ENCODE measurements at places on chromosomes 7 and 10.

DNA sequence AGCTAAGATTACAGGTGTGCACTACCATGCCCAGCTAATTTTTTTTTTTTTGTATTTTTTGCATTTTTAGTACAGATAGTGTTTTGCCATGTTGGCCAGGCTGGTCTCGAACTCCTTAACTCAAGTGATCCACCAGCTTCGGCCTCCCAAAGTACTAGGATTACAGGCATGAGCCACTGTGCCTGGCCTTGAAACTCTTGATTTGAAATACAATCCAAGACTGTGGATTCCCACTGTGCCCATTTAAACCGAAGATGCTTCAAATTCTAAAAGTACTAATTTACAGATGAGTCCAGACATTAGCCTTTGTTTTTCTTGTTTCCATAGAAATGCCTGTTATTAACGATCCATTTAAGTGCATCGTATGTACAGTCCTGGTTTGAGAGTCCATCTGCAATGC, 130.9 kb downstream of the CACNA2D1 start:
- no peak for DNase-seq

- DNase-seq = no peak
Measured at GRCh38 chr7:47378728-47379395, 203.0 kb downstream of the TNS3 start.

- no peak for DNase-seq
Measured at GRCh38 chr7:46290374-46291049, 369.4 kb upstream of the IGFBP3 start.

- DNase-seq = no peak
Measured at GRCh38 chr10:133079836-133080682, 7.7 kb upstream of the ADGRA1 start.

DNA sequence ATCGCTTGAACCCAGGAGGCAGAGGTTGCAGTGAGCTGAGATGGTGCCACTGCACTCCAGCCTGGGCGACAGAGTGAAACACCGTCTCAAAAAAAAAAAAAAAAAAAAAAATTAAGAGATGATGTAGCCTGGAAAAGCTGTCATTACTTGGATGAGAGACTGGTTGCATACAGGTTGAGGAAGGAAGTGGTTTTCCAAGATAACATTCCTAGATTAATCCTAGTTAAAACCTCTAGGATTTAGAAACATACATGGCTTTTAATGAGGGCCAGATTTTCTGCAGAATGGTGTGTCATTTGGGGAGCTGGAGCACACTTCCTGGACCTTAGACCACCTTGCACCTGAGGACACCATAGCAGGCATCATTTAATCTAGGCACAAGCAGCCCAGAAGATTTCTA, 17.8 kb downstream of the VWA2 start:
- no peak for DNase-seq

- DNase-seq = peak; percentile 61
Measured at GRCh38 chr7:142853739-142854371, 1.0 kb upstream of the EPHB6 start.

GRCh38 chr7:8261711-8262695, at the start of gene ICA1:
ICA1 (minus strand) TSS chr7:8262167; CDS start chr7:8235926, 26,241 bp downstream.
- DNase-seq = peak; percentile 10

DNA sequence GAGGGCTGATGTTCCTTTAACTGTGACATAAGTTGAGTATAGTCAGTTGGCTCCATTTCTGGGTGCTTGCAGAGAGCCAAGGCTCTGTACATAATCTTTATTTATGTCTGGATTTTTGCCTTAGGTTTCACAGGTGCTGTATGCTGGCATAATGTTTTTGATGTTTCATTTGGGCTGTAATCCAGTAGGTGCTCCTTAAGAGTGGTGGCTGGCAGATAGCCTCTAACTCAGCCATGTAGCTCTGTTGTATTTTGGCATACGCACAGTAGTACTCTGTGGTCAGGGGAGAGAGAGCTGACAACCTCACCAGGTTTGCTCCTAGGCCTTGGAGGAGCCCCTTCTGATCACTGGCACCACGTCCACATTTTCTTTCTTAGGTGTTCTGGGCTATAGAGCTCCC, 61.1 kb downstream of the RNF133 start:
- DNase-seq = no peak

DNA sequence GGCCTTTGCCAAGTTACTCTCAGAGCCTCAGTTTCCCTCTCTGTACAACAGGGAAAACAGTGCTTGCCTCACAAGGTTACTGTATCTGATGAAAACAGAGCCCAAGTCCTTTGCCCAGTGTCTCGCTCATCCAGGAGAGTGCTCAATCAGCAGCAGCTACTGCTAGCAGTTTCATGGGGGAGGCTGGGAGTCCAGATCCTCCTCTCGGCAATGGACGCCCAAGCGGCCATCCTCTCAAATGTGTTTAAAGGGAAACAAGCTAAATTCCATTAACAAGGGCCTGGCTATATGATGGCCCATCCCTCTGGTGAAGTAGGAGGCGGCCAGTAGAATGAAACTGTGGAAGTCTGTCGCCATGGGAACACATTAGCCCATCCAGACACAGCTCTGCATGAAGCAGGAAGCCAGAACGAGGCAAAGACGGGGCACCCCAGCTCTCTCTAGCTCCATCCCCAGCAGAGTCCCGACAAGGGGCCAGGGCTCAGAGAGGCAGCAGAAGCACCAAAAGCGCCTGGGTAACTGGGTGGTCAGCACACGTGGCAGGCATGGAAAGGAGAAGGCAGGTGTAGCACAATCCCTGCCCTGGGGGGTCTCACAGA, 35.2 kb downstream of the FAM53B start:
- DNase-seq = no peak

GRCh38 chr10:95397747-95398146, 106.9 kb upstream of the PDLIM1 start:
- DNase-seq = no peak
